Lower lobe of right lung (tissue), 2 donors: ENCODE measurements at places on chromosomes 11 and 22.

DNA sequence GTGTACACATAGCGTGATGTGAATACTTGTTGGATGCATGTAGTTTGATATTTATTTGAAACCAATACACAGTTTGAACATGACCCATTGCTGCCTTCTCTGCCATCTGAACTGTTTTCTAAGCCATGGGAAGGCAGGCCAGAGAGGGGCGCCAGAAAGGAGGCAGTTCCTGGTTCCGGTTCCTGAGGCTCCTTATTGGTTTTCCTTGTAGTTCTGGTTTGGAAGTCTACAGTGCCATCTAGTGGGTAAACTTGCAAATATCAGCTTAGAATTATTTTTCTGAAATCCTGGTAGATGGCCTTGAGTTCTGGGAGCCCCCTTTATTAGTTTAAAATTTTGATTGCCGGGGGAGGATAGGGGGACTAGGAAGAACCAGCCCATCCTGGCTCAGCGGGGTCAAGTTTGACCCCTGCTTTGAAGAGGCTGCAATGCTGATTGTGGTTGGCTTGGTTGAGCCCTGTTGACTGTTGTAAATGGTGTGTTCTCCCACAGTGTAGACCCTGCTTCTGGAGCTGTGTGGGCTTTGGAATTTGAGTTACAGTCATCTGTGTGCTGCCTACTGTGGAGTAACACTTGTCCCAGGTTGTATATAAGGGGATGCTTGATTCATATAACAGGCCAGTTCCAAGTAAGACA is 48.4 kb downstream of the GRAMD1B start:
- no peak for DNase-seq

DNA sequence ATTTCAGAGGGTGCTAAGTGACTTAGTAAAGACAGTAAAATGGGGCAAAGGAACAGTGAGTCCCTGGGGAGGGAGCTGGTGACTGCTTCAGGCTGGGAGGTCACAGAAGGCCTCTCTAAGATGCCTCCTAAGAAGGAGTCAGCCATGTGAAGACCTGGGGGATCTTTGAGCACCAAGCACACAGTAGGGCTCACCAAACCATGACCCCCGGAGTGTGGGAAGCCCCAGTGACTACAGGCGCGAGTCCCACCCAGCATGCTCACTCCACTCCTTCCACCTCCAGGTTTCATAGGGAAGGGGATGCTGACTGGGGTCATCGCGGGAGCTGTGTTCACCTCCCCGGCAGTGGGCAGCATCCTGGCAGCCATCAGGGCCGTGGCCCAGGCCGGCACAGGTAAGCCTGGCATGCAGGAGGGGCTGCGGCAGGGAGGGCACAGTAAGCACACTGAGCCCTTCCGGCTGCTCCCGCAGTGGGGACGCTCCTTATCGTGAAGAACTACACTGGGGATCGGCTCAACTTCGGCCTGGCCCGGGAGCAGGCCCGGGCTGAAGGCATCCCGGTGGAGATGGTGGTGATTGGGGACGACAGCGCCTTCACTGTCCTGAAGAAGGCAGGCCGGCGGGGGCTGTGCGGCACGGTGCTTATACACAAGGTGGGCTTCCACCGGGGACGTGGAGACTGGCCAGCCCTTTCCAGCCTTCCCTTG is 5.9 kb downstream of the TKFC start:
- no peak for DNase-seq

- DNase-seq, result no peak
These were observed 10.0 kb upstream of the TRIM29 start for GRCh38 chr11:120147950-120148270.

- DNase-seq, result no peak
These were observed 154.4 kb downstream of the BBOX1 start for GRCh38 chr11:27194976-27195375.

- DNase-seq, result no peak
These were observed 558 bp downstream of the TSPAN4 start for GRCh38 chr11:843086-843734.
